ENCODE measurements at places on chromosomes 1 and 21. TPM values are rescaled to one million over a fixed set of nuclear protein-coding genes. Genes with fewer than 3 reads are reported as not detected.

Gene ZRANB2
- 53.6 TPM for total RNA-seq

Gene IFI44L
- total RNA-seq = 0.04 TPM

DNA sequence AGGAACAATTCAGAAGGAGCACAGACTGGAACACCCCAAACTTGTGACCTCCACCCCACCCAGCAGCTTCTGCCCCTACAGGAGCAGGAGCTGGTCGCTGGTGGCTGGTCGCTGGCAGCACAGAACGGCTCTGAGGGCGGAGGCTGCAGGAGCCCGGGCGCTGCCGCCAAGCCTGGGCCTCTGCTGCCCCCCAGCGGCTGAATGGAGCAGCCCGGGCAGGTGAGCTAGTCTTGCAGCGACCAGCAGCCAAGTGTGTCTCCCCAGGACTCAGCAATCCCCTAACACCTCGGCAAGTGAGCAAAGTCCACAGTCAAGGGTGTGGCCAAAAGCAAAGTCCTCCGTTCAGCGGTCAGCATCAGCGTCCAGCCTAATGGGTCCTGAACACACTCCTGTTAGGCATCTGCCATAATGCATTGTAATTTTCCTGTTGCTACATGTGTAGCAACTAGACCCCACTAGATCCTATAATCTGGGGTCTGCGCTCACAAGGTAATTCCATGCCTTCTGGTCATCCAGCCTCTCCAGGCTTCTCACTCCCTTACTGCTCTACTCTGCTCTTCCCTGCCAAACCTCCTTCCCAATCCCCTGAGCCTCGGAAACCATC, 12.1 kb upstream of the GJB5 start:
- H3K4me3 ChIP-seq = no peak overlapping the region
- no peak overlapping the region for H3K27ac ChIP-seq
- H3K36me3 ChIP-seq = no peaks in the 10 kb centered on the region
- H3K4me1 ChIP-seq = no peaks in the 10 kb centered on the region
- DNase-seq = peak; percentile 86
- peaks cover 8% of the 10 kb centered on the region for H3K27me3 ChIP-seq

GRCh38 chr1:38497921-38498656, 361.5 kb downstream of the RRAGC start:
- no peaks in the 10 kb centered on the region for H3K27me3 ChIP-seq
- H3K36me3 ChIP-seq = no peaks in the 10 kb centered on the region
- no peaks in the 10 kb centered on the region for H3K4me1 ChIP-seq
- H3K4me3 ChIP-seq = no peak overlapping the region

GRCh38 chr1:186479162-186479561, 18.2 kb upstream of the PDC start:
- H3K4me1 ChIP-seq = no peaks in the 10 kb centered on the region
- no peak for DNase-seq
- H3K27ac ChIP-seq = no peak overlapping the region
- H3K36me3 ChIP-seq = no peaks in the 10 kb centered on the region
- no peaks in the 10 kb centered on the region for H3K27me3 ChIP-seq

DNA sequence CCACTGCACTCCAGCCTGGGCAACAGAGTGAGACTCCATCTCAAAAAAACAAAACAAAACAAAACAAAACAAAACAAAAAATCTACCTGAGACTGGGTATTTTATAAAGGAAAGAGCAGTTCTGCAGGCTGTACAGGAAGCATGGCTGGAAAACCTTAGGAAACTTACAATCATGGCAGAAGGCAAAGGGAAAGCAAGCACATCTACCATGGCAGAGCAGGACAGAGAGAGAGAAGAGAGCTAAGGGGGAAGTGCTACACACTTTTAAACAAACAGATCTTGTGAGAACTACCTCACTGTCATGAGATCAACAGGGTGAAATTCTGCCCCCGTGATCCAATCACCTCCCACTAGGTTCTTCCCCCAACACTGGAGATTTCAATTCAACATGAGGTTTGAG, 198.3 kb upstream of the SAMSN1 start:
- no peak overlapping the region for H3K4me3 ChIP-seq
- DNase-seq = no peak
- no peak overlapping the region for H3K27ac ChIP-seq
- no peaks in the 10 kb centered on the region for H3K36me3 ChIP-seq

DNA sequence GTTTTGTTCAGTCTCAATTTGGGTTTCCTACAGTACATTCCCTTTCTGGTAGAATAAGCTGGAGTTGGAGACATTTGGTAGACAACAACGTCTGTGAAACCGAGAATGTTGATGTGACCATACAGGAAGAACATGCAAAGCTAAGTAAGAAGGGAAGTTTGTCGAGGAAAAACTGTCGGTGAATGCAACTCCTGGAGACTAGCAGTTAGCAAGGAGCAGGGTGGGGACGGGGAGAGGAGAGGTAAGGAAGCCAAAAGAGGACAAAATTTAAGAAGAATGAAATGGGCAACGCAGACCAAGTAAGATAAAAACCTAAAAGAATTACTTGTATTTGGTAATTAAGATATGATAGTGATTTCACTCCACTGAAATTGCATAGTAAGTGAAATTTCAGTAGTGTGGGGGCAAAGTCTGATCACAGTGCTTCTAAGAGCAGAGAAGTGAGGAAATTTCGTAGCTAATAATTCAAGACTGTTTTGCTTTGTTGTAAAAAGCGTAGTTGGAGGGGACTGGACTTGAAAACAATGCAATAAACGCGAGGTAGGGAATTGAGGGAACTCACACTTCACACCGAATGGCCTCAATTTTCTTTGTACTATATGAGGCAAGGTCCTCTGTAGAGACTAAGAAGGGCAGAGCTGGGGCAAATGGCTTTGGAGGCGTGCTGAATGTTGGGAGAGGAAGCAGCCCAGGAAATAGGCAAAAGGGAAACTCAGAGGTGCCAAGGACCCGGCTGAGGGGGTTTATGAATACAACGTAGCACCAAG, 787 bp upstream of the GIPC2 start:
- no peak overlapping the region for H3K4me3 ChIP-seq
- no peak for DNase-seq
- peaks cover 48% of the 10 kb centered on the region for H3K27me3 ChIP-seq
- peaks cover 18% of the 10 kb centered on the region for H3K4me1 ChIP-seq
- H3K27ac ChIP-seq = no peak overlapping the region
- no peaks in the 10 kb centered on the region for H3K36me3 ChIP-seq

DNA sequence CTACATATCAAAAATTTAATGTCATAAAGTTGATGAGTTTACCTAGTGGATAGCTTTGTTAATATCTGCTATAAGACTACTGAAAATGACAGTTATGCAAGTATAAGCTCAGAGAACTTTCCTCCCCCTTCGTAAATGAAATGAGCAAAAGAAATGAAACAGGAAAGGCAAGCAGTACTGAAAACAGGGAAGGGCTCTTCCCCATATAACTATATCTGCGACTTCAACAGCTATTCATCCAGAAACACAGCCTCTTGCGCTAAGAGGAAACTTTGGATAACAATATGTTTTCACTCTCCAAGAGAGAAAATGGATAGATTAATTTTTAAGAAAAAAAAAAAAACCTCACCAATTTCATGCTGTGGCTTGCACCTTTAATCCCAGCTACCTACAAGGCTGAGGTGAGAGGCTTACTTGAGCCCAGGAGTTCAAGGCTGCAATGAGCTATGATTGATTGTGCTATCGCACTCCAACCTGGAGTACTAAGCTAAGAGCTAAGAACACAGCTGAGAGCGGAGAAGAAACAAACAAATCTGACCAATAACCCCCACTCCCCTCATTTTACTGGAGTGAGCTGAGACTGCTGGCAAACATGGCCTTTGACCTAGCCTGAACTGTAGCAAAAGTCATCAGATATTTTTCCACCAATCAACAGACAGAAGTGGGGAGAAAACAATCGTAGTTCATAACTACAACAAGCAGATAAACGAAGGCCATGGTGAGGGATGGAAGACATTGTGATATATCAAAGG, 29.0 kb downstream of the METTL18 start:
- H3K4me3 ChIP-seq = no peak overlapping the region
- H3K4me1 ChIP-seq = no peaks in the 10 kb centered on the region
- DNase-seq = no peak
- H3K36me3 ChIP-seq = no peaks in the 10 kb centered on the region
- no peaks in the 10 kb centered on the region for H3K27me3 ChIP-seq
- H3K27ac ChIP-seq = no peak overlapping the region

DNA sequence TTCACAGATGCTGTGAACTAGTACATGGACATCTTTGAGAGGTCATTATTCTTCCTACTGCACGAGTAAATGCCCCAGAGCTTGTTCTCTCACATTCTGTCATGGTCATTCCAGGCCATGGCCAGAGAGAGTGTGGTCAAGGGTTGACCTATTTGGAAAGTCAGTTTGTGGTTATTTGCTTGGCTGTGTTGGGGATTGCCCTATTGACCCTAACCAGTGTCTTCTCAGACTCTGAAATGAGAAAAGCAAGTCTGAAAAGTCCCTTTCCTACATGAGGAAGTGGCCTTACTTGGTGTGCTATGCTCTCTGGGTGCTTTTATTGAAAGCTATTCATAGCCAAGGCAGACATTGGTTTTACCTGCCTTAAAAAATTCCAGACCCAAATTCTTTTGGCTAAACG, 26.6 kb downstream of the CLIC6 start:
- no peaks in the 10 kb centered on the region for H3K36me3 ChIP-seq
- H3K4me3 ChIP-seq = no peak overlapping the region
- peaks cover 25% of the 10 kb centered on the region for H3K27me3 ChIP-seq
- no peak for DNase-seq
- no peak overlapping the region for H3K27ac ChIP-seq

Measured in cardiac muscle cell (in vitro differentiated cells and primary cell).